ENCODE measurements at places on chromosomes 6 and 20.

DNA sequence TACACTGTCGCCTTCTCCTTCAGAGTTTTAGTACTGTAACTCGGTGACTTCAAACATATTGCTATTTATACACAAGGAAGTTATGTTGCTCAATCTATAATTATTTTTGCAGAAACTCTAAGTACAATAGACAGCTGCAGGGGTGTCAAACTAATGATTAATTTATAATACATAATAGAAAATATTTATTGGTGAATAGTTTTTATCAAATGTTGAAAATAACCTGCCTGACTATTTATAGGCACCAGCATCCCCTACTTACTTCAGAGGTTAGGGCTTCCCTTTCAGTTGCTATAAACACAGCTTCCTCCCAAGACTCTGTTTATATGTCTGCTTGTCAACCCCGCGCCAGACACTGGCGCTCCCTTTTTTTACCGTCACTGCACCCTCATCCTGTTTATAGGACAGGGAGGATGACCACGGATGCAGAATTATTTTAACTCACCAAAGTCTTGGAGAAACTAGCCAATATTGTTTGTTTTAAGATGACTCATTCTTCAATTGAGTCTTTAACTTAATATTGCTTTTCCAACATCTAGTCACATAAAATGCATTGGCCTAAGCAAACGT lies 225.0 kb downstream of the ALDH8A1 start:
- DNase-seq, result no peak

DNA sequence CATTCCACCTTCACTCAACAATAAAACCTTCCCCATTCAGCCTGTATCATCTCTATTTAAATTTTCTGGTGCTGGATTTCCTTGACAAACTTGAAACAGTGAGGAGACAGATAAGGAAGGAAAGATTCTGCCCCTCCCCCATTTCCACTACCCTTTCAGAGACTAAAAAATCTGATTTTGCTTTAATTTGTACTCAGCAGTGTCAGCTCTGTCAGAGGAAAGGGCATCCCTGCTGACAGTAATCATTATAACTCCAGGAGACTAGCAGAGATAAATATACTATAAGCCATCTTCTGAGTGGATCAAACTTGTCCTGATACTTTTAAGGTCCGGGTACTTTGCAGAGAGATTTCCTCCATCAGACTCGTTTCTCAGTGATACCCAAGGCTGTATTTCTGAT lies 155.6 kb downstream of the SAMD5 start:
- peak; percentile 45 for DNase-seq

GRCh38 chr6:14728396-14729024 lies 517.4 kb upstream of the JARID2 start:
- no peak for DNase-seq

GRCh38 chr6:32189742-32190053 lies 304 bp downstream of the PBX2 start:
- DNase-seq, result no peak

DNA sequence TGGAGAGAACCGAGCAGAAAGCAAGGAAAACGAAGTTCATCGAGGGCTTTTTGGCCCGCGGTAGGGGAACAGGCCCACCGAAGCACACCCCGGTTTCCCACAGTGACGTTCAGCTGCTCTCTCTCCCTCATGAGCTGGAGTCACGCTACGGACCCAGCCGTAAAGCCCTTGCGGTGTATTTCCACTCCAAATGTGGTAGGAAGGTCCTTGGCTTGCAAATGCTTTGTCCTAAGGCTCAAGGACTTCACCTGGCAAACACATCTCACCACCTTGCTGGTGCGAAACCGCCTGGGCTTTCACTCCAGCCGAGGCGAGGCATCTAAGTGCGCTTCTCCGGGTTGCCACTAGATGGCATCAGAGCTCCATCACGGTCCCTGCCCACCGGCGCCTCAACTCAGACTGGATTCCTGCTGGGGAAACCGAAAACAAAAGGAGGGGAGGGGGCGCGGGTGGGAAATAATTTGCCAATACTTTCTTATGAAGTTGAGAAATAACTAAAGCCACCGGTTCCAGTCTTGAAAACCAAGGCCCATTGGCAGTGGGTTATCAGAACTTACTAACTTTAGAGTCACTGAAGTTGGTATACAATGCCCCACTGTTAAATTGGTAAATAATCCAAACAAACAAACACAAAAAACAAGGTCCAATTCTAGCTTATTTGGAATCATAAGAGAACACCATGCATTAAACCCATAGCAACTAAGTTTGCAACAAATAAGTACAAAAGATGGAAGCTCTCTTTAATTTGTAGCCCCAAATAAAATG lies 13.4 kb upstream of the FOXC1 start:
- DNase-seq, result peak; percentile 80

DNA sequence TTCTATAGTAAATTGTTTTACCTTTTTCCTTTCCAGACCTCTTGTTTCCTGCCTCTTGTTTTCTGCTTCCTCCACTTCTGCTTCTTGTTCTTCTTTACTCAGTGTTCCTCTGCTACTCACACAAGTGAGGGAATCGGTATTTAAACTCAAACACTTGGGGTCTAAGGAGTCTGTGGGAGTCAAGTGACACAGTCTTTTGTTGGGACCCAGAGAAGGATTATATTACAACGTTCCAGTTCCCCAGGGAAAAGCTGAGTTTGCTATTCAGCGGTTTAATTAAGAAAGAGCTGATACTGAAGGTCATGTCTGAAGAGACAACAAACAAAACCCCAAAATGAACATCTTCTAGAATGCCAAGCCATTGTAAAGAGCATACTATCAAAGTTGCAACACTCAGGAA lies 107.8 kb upstream of the CITED2 start:
- no peak for DNase-seq

- peak; percentile 90 for DNase-seq
Measured at GRCh38 chr6:39416728-39417127, 94.2 kb upstream of the KCNK16 start.

DNA sequence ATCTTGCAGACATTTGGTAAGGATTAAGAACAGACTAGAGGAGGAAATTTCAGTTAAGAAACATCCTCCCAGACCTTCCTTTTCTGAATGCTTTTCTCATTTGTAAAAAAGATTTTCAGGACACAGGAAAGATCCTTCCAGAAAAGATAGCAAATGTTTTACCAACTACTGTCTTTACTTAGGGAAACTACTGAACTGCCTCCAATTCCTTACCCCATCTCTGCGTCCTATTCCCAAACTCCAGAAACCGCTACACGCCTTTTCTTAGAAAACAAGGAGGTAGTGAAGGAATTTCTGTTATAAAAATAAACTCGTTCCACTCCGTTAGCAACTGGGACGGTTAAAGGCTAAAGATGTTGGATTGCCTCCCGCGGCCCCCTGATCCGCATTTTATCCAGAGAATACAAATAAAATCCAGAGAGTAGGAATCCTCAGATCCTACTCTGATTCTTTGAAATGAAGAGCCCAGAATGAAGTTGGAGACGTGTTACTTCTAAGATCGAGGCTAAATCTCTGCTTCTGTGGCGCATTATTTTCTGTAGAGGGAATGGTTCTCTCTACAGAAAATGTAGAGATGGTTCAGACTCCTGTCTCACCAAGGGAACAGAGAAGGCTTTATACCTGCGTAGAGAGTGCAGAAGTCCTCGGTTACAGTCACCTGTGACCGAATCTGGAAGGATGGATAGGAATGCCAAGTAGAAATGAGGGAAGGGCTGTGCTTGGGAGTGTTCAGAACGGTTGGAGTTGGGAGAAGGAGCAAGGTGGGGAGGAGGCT lies 133.0 kb downstream of the GPX5 start:
- peak; percentile 56 for DNase-seq

GRCh38 chr20:36607586-36608387 lies 2.2 kb downstream of the RAB5IF start:
- no peak for DNase-seq

DNA sequence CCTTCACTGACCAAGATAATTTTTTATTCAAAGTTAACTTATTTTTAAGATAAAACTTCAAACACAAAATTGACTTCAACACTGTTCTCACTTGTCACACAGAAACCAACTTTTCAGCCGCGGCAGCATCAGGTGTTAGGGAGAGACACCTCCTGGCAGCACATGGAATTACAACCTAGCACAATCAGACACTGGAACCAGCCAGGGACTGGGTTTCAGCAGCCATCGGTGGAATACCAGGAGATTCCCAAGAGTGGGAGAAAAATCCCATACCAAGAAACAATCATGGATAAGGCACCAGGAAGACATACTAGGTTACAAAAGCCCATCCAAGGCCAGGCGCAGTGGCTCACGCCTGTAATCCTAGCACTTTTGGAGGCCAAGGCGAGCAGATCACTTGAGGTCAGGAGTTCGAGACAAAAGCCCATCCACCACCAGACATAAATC lies 70.0 kb downstream of the SNX5 start:
- peak; percentile 75 for DNase-seq

DNA sequence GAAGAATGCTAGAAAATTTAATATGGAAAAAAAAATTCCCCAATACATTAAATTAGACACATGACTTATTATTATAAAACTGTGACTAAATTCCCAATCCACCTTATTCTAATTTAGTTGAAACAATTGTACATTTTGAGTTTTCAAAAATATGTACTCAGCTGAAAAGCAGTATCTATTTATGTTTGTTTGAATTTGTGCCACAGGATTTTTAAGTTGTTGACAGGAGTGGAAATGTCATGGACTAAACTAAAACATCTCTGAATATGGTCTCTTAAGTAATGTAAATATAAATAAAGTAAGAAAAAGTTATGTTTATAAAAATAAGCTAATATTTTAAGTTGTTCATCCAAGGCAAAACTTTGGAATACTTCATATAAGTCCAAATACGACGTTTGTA lies 86.9 kb downstream of the COL21A1 start:
- DNase-seq, result no peak

DNA sequence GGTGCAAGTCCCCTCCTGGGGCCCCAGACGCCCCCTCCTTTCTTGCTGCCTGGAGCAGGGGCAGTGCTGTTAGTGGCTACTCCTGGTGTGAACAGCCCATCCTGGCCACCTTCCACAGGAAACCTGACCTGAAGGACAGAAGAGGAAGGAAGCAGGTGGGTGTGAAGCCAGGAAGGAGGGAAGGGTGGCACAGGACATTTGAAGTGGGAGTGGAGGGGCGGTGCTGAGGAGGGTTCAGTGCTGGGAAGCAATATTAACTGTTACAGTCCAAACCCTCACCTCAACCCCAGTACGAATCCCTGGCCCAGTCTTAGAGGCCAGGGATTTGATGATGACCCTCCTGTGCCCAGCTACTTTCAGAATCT lies 766 bp downstream of the PRICKLE4 start:
- no peak for DNase-seq

GRCh38 chr20:38545771-38546170 lies 35.2 kb upstream of the ADIG start:
- no peak for DNase-seq

DNA sequence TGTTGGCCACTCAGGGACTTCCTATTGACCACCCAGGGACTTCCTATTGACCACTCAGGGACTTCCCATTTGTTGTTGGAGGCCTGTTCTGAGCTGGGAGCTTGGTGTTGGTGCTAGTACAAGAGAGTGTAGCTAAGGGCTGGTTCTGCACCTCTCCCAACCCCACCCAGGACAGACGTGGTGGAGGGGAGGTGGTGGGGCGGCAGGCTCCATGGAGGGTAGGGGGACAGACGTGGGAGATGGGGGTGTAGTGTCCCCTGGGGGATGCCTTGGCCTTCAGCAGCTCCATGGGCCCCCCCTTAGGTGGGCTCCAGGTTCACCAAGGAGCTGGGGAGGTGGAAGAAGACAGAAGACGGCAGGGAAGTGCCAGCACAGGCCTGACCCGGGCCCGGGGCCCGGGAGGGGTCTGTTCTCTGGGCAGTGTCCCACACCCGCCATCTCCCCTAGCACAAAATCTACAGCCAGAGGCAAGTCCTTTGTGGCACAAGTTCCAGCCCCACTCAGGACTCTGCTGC lies 33.9 kb downstream of the CHRNA4 start:
- no peak for DNase-seq

Data from mesendoderm (in vitro differentiated cells).